ENCODE measurements at places on chromosomes 2 and 18.

- DNase-seq: no peak
These were observed 35.5 kb downstream of the IL1R2 start for GRCh38 chr2:102027036-102027980.

DNA sequence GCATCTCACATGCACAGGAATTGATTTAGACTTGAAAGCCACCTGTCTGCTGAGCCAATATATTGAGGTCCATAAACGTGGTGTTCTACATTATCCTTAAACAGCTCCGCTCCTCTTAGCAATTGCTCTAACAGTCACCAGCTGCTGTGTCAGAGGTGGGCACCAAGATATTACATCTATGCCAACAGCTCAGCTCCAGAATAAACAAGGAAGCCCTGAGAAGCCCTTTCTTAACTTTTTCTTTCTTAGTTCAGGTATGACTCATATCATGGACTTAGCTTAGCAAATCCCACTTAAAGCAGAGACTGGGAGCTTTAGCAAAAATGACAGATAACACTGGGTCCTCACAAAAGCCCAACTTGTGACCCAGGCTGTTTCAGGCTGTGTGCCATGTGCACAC lies 436.6 kb downstream of the IRS1 start:
- DNase-seq: no peak

DNA sequence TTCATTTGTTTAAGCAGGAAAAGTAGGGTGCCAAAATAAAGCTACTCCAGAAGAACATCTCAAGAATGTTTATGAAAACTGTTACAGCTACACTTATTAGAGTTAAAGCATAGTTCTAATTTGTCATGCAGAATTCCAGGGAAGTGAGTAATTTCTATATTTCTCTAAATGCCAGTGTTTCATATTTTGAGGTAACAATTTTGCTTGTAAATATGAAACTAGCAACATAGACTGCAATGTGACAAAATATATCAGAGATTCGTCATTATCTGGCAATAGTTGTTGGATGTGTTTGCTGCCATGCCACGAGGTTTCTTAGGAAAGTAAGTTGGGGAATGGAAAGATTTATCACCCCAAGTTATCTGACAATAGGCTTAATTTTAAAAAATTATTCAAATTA lies 424.1 kb upstream of the ZEB2 start:
- DNase-seq: no peak

GRCh38 chr18:12254136-12254819 lies at the start of gene CIDEA:
Gene CIDEA (plus strand): TSS chr18:12254361. CDS start chr18:12254384, 23 bp downstream.
- DNase-seq: no peak

DNA sequence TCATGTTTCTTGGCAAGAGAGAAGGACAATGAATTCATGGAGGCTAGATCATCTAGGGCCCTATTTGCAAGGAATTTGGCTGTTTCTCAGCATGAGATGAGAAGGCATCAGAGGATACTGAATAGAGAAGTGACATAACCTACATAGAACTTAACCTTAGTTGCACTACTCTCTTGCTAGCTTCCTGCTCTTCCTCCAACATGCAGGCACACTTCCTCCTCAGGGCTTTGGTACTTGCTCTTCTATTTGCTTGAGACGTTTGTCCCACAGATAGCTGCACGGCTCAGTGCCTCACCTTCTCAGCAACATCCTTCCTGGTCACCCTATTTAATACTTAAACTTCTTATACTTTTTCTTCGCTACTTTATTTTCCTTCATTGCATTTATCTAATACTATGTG lies 20.0 kb upstream of the LANCL1 start:
- no peak for DNase-seq

DNA sequence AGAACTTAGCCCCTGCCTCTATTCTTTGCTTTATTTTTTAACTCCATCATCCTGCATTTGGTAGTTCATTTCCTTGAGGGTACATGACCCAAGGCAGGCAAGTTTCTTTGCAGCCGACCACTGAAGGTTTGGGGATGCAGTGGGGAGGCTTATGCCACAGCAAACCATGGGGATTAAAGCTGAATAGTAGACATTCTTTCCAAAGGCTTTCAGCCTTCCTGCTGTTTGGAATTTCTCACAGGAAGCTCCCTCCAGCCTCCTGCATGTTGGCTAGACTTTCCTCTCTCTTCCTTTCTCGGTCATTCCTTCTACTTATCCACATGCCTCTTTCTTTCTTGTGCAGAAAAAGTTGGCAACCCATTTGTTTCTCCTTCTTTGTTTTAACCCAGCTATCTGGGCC lies 77.3 kb downstream of the SOCS6 start:
- no peak for DNase-seq

- no peak for DNase-seq
These were observed 625.6 kb downstream of the EPHA4 start for GRCh38 chr2:220946552-220946951.

DNA sequence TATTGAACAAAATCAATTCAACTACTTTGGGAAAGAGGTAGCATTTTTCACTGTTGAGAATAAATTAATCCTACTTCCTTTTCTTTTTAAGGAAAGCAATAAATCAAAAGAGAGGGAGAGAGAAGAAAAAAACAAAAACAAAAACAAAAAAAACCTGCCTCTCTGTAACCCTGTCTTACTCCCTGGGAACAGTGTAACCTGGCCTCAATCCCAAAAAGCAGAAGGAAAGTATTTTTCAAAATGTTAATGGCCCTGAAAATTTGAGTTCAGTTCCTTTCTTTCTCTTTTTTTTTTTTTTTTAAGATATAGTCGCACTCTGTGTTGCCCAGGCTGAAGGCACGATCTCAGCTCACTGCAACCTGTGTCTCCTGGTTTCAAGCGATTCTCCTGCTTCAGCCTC lies 35.9 kb downstream of the RHOB start:
- DNase-seq: no peak

- no peak for DNase-seq
These were observed 14.4 kb downstream of the RAB12 start for GRCh38 chr18:8623549-8624106.

- DNase-seq: no peak
These were observed 31.9 kb downstream of the C2orf74 start for GRCh38 chr2:61193670-61194561.

DNA sequence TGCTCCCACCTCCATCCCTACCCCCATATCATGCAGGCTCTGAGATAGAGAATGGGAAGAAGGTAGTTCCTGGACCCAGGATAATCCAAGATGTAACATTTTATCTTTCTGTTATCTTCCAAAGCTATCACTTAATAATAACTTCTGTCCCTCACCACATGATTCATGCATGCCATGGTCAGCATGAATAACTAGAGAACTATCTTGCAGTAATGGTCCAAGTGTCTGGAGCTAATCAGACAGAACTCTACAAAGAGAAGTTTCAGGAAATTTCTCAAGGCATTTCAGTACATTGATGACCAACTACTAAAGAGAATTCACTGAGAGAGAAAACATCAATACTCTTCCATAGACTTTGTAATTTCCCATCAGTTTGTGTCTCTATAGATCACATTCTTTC lies 1469.7 kb upstream of the PIK3C3 start:
- no peak for DNase-seq
